Stimulated activated CD4-positive, alpha-beta T cell treated with anti-CD3 and anti-CD28 coated beads, TNF-alpha, amount 100 ng/mL, for 4 hours (primary cell): ENCODE measurements at places on chromosomes 3 and 15.

DNA sequence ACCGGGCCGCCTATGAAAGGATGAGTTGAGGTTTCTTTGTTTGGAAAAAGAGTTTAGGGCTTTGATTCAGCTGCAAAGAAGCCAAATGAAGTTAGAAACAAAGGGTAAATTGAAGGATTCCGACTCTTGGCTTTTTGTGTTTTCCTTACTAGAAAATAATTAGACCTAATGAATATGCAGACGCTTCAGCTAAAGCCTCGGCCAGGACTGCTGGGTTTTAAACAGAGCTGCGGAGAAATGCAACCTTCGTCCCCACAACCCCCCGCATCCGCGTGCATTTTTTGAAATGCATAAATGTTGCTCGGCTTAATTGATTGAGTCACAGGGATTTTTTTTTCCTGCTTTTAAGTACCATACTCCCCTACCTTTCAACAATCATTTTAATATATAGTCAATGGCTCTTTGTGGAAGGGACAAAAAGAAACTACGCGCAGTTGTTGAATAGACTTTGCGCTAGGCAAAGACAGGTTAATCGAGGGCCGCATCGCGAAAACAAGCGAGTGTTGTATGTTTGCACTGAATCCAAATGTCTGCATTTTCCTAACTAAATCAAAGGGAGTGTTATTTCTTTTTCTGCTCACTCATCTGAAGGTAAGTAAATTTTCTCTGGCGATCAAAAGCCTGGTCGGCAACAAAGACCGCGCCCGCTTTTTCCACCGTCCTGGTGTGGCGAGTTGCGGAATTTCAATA is 1.3 kb upstream of the ZIC4 start:
- no peak for DNase-seq

DNA sequence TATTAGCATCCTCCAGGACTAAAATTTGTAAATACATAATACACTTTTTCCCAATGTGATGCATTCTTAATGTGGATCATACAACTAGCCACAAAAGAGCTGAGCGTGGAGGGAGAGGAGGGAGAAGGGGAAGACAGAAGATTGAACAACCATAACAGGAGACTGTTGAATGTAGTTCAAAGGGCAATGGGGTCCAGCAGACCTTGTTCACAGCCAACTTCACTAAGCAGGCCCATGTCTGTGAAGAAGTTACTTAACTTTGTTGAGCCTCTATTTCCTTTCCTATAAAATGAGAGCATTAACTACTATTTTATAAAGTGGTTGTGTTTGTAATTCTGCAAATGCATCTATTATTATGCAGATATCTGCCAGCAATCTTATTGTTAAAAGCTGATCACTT is 13.3 kb downstream of the NCEH1 start:
- no peak for DNase-seq

DNA sequence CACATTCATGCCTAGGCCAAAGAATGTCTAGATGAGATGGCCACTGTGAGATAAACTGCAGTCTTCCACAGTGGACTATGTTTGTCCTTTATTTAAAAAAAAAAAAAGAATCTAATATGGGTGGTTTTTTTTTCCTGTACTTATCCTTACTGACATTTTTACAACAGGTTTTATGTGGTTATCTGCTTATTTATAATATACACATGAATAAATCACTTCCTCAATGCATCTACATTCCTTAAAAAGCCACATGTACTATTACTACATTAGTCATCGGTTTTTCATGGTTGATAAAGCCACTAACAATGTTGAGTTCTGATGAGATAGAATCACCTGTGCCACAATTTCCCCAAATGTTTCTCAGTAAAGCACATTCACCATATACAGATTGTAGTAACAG is 341.3 kb upstream of the THBS1 start:
- no peak for DNase-seq

DNA sequence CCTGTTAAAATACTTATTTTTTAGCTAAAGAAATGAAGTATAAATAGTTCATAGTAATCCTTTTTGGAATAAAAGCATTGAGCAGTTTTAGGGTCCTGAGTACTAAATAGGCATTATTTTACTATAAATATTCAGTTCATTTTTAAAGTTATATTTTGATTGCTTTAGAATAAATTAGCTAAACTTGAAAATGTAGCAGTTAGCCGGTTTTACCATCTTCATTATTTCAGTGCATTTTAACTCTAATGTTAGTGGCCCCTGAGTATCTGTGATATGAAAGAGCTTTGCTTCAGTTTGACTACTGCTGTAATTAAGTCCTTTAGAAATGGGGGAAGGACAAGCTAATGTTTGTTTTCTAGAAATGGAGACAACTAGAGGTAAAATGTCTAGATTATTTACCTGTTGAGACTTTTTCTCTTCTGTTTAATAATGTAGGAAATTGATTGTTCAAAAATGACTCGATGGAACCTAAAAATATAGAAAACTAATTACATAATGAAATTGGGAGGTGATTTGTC is 3.6 kb downstream of the SMC4 start:
- DNase-seq = no peak

DNA sequence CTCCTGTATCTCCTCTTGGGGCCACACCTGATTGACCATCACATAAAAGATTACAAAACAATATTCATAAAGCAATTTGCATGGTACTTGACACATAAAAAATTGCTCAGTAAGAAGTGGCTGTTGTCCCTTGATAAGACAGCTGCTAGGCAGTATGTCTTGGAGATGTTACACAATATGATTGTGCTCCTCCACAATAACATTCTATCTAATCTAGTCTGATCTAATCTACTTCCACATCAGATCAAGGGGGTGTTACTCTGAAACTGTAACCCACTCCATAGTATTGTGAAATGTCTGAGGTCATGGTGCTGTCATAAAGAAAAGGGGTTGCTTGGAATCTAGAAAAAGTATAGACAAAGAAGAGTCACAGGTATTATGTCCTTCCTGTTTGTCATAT is 23.4 kb upstream of the AQP9 start:
- no peak for DNase-seq

- DNase-seq = no peak
Observed at GRCh38 chr3:124115279-124115678, 123.4 kb upstream of the ROPN1 start.

DNA sequence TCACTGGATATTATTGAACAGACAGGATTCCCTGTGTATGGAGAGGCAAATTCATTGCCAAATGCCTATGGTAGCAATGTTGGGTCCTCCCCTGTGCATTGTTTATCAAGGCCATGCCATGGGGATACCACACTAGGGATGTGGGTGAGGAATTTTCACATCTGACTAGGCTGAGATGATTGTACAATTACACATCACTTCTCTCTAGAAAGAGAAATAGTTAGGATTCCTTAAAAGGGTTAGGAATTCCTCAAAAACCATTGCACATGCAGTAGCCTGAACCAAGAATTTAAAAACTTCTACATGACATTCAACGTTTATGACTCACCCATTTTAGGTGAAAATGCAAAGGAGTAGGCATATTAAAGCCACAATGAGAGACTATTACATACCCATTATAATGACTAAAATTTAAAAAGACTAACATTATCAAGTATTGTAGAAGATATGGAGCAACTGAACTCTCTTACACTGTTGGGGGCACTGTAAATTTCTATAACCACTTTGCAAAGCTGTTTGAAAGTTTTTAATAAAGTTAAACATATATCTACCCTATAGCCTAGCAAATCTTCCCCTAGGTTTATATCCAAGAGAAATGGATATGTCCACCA is 175.9 kb downstream of the THRB start:
- DNase-seq = no peak

GRCh38 chr15:52789601-52790168 is 451 bp downstream of the ONECUT1 start:
- no peak for DNase-seq

DNA sequence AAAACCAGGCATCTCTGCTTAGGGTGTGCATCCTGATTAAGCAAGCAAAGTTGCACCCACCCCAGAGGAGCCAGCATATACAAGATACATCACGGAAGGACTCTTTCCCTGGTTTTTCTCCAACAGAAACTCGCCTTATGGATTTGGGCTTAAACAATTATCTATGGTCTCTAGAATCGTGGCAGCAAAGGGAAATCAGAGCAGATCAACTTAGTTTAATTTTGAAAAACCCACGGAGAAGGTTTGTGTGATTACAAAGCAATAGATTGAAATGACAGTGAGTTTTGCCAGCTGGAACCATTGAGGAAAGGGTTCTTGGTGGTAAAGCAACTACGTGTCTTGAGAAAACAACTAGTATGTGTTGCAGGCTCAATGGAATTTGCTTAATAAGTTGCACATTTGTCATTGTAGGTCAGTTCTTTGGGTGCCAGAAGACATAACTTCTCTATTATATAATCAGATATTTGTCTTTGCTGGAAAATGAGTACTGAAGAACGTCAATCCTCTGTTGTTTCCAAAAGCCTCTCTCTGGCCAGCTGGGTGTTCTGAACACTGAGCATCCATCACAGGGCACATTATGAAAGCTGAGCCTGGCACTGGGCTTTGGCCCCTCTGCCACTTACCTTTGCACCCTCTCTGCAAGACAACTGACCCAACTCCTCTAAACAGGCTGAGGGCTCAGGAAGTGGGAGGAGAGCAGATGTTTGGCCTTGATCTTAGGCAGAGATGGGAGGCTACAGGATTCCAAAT is 75.7 kb upstream of the FBN1 start:
- no peak for DNase-seq

DNA sequence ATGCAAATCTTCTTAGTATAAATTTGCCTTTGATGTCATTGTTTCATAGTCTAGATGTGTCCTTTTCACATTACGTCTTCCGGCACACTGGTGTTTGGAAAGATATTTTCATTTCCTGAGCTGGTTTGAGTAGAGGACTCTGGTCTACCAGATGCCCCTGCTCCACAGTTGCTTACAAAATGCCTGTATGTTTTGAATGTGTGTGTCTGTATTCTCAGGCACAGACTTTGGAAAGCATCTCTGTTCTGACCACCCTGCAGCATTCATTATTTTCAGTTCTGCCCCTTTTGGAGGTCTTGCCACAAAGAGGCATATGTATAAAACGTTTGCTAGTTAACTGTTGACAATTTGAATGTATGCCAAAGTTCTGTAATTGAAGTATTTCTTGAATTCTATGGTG is 236.0 kb upstream of the GOLIM4 start:
- DNase-seq = no peak

- DNase-seq = no peak
Observed at GRCh38 chr3:122077293-122078234, 22.4 kb downstream of the CD86 start.

GRCh38 chr3:7487763-7488162 is 626.8 kb downstream of the GRM7 start:
- no peak for DNase-seq

GRCh38 chr3:2512881-2513280 is 414.2 kb downstream of the CNTN4 start:
- no peak for DNase-seq

GRCh38 chr3:158642474-158643210 is 1.7 kb upstream of the GFM1 start:
- DNase-seq = no peak

- DNase-seq = no peak
Observed at GRCh38 chr15:68333775-68334470, 56.4 kb downstream of the FEM1B start.

- no peak for DNase-seq
Observed at GRCh38 chr15:32646291-32646690, 4.8 kb downstream of the SCG5 start.

DNA sequence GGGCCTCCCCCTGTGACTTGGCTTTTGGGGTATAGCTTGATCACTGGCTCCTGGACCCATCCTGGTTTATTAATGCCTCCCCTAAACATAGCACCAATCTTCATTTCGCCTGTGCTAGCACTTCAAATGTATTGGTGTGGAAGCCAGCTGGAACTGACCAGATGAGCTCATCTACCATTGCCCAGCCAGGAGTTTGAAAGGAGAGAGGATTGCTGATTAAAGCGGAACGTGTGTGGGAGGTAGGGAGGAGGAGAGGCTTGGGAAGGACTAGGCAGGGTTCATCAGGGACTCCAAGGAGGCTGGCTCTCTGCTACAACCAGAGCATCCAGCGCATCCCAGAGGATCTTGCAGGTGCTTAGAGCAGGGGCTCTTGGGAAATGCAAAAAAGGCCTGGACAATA is 34.4 kb upstream of the TLE3 start:
- DNase-seq = no peak

DNA sequence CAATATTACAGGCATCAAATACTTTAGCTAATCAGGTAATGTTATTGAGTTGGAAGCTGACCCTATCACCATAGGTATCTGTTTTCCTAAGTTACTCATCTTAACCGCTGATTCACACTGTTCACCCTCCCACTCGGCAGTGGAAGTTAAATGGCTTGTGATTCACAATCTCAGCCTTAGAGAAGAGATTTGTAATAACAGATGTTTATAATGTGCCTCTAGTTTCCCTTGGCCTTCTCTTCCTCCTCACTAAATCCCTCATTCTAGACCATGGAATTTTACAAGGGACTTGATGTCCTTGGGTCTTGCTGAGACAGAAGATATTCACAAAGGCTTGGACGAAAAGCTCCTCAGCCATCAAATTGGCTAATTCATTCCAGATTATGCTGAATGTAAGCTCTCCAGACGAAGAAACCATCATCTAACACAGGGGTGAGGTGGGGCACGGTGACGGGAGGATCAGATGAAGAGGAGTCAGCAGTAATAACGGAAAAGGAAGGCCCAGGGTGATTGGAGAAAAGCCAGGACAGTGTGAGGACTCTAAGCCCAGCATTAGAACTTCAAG is 931.7 kb downstream of the MCTP2 start:
- DNase-seq = no peak

- DNase-seq = no peak
Observed at GRCh38 chr3:161054860-161055604, 50.1 kb downstream of the B3GALNT1 start.

DNA sequence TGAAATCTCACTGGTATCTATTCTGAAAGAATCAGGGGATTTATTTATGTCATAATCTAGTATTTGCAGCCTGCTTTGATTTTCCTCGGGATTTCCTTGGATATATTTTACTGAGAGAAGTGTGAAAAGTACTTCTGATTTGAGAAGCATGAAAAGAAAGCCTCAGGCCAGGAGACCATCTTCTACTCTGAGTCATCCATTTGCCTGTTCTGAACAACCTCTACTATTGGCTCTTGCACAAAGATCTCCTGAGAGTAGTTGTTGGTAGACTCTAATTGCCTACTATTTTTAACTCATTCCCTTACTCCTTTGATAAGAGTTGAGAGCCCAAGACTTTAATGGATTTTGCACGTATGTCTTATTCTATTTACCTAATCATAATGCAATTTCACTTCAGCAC is 318.9 kb downstream of the BCHE start:
- no peak for DNase-seq

DNA sequence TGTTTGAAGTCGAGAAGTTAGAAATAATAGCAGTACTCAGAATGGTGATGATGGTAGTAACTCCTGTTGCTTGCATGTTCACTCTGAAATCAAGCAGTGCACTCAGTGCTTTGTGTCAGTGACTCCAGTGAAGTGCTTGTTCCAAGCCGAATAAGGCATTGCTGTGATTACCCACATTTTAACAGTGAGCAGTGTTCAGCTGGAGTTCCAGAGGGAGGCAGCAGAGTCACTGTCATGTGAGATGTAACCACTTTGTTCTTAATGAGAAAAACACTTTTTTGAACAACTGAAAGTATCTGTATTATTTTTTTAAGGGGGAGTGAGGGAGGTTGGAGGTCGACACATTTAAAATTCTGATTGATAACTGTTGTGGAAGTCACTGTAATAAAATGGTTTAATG is 3.7 kb downstream of the MDFIC2 start:
- DNase-seq = no peak

- no peak for DNase-seq
Observed at GRCh38 chr3:15438983-15439382, 11.6 kb downstream of the EAF1 start.
